ENCODE measurements at places on chromosomes 11 and 22.
A peak's percentile ranks its signal among the peaks of the same experiment; 100 is the strongest.

DNA sequence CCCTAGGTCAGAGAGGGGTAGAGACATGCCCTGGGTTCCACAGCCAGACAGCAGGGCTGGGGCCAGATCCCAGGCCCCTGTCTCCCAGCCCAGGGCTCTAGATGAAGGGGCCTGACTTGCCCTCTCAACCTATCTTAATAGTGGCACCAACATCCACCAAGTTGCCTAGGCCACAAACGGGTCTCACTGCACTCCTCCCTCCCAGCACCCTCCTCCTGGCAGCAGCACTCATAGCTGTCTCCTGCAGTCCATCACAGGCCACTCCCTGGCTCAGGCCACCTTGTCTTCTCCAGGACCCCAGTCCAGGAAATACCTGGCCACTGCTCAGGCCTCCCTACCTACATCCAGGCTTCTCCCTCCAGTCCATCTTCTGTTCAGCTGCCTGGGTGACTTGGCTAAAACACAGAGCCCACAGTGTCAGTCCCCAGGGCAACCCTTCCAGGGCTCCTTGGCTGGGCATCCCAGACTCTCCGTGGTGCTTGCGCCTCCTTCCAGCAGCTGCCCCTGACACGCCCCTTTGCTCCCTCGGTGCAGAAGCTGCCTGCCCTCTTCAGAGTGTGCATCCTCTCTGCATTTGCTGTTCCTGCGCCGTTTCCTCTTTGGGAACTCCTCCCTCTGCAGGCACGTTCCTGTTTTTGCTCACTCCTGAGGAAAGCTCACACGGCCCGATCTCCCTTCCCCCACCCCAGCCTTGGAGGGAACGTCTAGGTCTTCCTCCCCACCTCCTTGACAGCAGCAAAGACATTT, 40.5 kb downstream of the LRRC32 start:
- no peak for DNase-seq

- DNase-seq, result no peak
Measured at GRCh38 chr11:64234647-64235379, 429 bp downstream of the VEGFB start.

DNA sequence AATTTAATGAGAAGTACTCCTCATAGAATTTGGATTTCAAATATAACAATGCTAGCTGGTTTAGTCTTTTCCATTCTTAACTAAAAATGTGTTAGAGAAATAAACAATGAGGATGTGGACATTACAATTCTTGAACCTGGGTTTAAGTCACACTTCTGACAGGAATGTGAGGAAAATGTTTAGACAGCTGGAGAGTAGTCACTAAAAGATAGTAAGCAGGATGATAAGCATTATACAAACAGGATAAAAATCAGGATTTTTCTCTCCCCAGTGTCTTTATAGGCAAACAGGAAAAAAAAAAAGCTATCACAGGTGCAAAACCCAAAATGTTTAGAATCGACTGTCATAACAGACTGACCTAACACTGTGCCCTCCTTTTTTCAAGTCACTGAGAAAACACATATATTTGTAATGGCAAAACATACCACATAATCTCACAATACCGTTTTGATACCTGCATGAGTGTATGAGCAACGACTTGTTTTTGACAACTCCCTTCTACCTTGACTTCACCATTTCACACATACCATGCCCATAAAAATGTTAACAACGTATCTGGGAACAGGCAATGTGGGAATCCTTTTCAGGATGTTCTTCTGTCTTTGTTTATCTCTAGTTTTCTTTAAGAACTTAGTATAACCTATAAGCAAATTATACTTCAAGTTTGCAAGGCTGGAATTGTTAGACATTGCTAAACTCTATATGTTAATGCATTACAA, 242.0 kb downstream of the SBF2 start:
- DNase-seq, result no peak

- DNase-seq, result no peak
Measured at GRCh38 chr22:49592780-49593501, 234.7 kb downstream of the BRD1 start.

DNA sequence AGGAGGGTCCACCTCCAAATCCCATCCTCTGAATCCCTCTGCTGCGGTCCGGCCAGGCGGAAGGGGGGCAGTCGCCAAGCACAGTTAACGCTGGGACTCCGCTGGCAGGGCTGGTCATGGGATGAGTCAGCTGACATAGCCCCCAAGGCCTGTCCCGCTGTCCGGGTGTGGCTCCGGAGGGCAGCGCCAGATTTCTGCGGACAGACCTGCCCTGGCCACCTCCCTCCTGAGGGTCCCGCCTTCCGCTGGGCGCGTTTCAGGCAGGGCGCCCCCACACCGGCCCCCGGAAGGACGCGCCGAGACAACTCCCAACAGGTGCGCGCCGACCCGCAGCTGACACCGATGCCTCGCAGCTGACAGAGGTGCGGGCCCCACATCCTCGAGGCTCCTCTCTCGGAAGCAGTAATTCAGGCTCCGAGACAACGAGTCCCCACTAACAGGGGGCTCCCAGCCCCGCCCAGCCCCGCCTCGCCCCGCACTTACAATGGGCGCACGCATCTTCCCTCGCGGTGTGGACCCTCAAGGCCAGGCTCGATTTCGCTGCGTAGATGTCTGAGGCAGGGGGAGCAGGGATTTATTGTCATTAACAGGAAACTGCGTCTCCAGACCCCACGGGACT, 607 bp downstream of the PLAAT3 start:
- DNase-seq, result peak; percentile 18

DNA sequence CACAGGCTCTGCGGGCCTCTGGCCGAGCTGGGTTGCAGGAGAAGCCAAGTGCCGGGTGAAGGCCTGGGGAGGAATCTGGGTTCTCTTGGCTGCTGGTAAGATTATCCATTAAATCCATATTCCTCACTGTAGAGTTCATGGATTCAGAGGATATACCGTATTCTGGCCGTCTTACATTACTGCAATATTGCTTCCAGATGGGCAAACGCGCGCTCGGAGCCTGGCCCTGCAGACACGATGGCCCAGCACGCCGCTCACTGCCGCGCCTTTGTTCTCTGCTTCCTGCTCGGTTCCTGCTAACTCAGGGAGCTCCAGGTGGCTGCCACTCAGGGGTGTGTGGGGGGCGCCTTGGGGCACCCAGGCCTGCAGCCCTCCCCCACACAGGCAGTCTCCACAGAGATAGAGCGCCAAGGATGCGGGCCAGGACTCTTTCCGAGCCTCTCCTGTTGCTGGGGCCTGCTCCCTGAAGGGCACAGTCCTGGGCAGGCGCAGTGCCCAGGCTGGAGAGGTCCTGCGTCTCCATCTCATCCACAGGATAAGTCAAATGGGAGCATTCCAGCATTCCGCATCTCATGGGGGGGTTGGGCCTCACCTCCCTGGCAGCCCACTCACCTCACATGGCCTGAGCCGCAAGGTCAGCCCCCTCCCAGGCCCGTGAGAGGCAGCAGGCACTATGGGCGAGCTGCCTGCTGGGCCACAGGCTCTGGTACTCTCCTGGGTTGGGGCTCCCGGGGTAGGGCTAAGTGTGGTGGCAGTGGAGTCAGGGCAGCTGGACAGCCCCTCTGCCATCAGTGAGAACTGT, 14.1 kb upstream of the KCNQ1OT1 start:
- no peak for DNase-seq

All from activated naive CD4-positive, alpha-beta T cell (primary cell).